Activated CD4-positive, alpha-beta T cell treated with anti-CD3 and anti-CD28 coated beads, Interleukin-2, amount 10 ng/mL, durations not matched to agents 7 days and 5 days (primary cell): ENCODE measurements at places on chromosomes 5 and 9.

- peaks cover 23% of the 10 kb centered on the region for H3K4me1 ChIP-seq
- no peaks in the 10 kb centered on the region for H3K27me3 ChIP-seq
- DNase-seq: no peak
- H3K36me3 ChIP-seq: peaks cover 53% of the 10 kb centered on the region
Measured at GRCh38 chr5:55331321-55331720, 23.5 kb downstream of the MTREX start.

DNA sequence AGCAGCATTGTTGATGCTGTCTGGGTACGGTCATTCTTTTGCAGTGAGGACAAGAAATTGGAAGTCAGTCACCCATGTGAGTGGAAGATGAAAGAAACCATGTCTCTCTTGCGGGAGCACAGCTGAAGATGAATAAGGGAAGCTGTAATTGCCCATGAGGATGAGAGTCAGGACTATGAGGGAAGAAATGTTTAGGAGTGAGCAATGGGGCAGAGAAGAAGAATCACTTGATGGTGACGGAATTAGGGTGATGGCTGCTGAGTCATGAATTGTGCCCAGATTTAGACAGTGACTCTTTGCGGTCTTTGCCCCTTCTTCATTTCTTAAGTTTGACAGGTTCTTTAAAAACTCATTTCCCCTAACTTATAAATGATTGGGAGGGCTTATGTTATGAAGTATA lies 183.3 kb downstream of the MAST4 start:
- H3K27me3 ChIP-seq: peaks cover 8% of the 10 kb centered on the region
- no peak overlapping the region for H3K4me3 ChIP-seq
- DNase-seq: no peak
- H3K36me3 ChIP-seq: no peaks in the 10 kb centered on the region
- no peak overlapping the region for H3K27ac ChIP-seq
- H3K4me1 ChIP-seq: no peaks in the 10 kb centered on the region

DNA sequence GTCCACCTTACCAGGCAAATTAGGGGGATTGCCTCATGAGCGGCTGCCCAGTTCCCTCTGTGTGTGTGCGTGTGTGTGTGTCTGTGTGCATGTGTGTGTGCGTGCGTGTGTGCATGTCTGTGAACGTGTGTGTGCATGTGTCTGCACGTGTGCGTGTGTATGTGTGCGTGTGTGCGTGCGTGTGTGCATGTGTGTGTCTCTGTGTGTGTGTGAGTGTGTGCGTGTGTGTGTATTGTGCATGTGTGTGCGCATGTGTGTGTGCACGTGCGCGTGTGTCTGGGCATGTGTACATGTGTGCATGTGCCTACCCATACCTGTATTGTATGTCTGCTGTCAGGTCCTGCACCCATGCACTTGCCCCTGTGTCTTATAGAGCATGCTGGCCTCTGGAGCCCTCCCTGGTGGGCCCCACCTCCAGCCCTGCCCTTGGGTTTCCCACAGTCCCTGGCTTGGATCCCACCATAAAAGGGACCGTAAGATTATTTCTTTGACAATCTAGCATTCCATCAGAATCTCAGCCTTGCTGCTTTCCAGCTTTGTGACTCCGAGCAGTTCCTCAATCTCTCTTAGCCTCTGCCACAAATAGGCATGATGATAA lies 9.3 kb downstream of the PSD2 start:
- no peak overlapping the region for H3K27ac ChIP-seq
- peaks cover 10% of the 10 kb centered on the region for H3K27me3 ChIP-seq
- DNase-seq: no peak
- no peak overlapping the region for H3K4me3 ChIP-seq
- no peaks in the 10 kb centered on the region for H3K36me3 ChIP-seq
- no peaks in the 10 kb centered on the region for H3K4me1 ChIP-seq

DNA sequence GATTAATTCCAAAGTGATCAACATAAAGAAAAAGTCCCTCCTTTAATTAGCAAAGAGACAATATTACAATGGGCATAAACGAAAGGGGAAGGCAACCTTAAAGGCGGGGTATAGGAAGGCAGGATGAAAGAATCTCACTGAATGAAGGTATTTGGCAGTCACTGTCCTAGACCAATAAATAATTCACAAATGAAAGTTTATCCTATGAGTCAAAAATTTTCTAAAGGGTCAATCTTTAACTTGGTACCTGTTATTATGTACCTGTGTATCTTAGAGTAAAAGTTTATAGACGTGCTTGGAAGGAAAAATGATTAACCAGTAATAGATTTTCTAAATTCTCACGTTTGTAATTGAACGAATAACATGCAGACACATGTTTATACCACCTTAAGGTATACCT lies 945.8 kb upstream of the DMAC1 start:
- DNase-seq: no peak
- no peaks in the 10 kb centered on the region for H3K27me3 ChIP-seq
- H3K27ac ChIP-seq: no peak overlapping the region
- H3K4me1 ChIP-seq: no peaks in the 10 kb centered on the region

- no peak overlapping the region for H3K4me3 ChIP-seq
- no peaks in the 10 kb centered on the region for H3K27me3 ChIP-seq
- H3K27ac ChIP-seq: no peak overlapping the region
- H3K36me3 ChIP-seq: no peaks in the 10 kb centered on the region
- no peak for DNase-seq
Measured at GRCh38 chr9:79868567-79869189, 296.9 kb downstream of the TLE4 start.

DNA sequence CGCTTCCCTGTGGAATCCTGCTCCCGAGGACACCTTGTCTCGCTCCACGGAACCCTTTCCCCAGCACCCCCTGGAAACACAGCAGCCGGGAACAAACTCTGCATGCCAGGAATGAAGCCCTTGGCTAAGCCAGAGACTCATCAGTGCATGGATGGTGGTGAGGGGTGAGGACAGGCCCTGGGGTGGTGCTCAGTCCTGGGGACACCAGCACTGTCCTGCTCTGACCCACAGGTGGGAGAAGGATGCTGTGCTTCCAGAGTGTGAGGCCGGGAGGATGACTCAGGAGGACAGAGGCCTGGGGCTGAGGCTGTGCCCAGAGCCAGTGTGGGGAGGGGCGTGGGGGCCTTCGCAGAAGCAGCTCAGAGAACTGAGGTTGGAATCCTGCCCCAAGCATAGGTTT lies 11.2 kb upstream of the EGR1 start:
- no peak overlapping the region for H3K4me3 ChIP-seq
- H3K27me3 ChIP-seq: no peaks in the 10 kb centered on the region
- DNase-seq: no peak
- no peaks in the 10 kb centered on the region for H3K36me3 ChIP-seq
- H3K27ac ChIP-seq: no peak overlapping the region
